NCI-H446 treated with DMSO at 0.1 percent for 48 hours (cell line): ENCODE measurements at places on chromosomes 16 and 17.

DNA sequence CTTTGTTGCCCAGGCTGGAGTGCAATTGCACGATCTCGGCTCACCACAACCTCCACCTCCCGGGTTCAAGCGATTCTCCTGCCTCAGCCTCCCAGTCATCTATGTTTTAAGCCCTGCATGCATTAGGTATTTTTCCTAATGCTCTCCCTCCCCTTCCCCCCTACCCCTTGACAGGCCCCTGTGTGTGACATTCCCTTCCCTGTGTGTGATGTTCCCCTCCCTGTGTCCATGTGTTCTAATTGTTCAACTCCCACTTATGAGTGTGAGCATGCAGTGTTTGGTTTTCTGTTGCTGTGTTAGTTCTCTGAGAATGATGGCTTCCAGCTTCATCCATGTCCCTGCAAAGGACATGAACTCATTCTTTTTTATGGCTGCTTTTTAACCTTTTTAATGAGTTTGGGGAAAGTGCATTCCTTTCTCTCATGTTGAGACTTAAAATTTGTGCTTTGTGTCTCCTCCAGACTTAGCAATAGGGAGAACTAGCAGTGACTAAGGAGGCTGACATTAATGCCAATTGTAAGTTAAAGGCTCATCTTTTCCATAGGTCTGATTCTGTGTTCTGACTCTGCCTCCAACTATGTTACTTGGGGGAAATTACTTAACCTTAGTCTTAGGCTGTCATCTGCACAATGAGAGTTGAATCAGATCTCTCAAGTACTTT is 17.7 kb upstream of the PHAF1 start:
- no peak for DNase-seq

DNA sequence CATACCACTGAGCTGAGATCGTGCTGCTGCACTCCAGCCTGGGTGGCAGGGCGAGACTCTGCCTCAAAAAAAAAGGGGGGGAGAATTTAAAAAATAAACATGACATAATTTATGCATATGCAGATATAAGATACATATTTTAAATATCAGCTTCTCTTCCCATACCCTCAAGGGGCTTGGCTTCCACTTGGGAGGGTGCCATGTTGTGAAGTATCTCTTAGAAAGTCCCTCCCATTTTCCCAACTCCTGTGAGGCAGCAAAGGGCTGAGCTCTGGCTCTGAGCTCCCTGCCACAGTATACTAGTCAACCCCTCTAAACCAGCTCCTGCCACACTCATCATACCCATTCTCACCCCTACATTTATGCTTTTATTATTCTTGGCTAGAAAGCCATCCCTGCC is 39.4 kb downstream of the MYH11 start:
- DNase-seq = no peak

- DNase-seq = no peak
Measured at GRCh38 chr17:58384897-58385296, 32.4 kb downstream of the RNF43 start.

DNA sequence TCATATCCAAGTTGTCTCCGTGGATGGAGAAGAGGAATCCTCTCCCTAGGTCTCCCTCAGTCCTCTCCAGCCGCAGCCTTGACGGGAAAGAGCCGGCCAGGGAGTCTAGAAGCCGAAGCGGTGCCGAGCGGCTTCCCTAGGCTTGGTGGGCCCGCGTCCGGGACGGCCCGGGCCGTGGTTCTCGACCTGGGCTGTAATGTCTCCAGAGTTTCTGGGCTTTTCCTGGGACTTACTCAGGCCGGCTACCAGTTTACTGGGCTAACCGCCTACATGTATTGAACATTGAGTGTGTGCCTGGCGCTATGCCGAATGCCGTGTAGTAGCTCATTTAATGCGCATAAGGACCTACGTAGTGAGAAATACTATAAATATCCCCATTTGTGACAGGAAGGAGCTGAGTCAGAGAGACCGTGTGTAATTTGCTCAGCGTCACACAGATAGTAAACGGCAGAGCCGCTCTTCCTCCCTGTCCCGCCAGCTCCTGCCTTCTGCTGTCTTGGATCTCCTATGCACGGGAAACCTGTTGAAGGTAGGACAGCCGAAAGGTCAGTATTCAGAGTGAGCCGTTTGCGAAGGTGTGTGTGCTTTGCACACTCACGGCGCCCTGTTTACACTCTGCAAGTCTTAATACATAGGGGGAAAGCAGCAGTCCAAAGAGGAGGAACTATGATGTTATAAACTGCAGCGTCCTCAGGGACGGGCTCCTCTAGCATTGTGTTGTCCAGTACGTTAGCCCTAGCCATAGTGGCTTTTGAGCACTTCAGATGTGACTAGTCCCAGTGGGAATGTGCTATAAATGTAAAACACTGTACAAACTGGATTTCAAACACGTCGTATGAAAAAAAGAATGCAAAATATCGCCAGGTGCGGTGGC is 723 bp upstream of the SPAG5 start:
- no peak for DNase-seq

GRCh38 chr17:70938336-70938735 is 769.0 kb downstream of the KCNJ2 start:
- no peak for DNase-seq

DNA sequence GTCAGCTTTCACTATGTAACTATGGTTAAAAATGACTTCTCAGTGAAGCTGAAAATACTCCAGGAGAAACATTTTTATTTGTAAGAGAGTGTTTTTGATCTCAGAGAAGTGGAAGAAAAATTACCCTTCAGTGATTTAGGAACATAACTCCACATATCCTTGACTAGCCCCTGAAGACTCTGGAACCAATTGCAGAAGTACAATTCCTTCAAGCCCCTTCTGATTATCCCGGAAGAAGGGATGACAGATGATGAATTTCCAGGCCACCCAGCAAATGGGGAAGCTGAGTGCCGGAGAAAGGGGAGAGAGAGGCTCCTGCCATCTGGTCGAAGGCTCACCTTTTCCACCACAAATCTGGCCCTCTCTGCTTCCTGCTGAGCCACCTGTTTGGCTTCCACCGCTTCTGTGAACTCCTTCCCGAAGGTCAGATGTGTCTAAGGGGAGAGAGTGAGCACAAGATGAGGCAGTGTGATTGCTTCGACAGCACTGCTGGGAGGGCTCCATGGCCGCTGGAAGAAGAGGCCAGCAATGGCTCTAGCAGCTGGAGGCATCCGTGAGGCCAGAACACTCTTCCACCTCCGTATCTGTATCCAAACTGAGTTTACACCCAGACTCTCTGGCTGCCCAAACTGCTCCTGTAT is 8.1 kb downstream of the PHB1 start:
- no peak for DNase-seq

- DNase-seq = no peak
Measured at GRCh38 chr17:80724775-80725266, 180.2 kb downstream of the RPTOR start.

DNA sequence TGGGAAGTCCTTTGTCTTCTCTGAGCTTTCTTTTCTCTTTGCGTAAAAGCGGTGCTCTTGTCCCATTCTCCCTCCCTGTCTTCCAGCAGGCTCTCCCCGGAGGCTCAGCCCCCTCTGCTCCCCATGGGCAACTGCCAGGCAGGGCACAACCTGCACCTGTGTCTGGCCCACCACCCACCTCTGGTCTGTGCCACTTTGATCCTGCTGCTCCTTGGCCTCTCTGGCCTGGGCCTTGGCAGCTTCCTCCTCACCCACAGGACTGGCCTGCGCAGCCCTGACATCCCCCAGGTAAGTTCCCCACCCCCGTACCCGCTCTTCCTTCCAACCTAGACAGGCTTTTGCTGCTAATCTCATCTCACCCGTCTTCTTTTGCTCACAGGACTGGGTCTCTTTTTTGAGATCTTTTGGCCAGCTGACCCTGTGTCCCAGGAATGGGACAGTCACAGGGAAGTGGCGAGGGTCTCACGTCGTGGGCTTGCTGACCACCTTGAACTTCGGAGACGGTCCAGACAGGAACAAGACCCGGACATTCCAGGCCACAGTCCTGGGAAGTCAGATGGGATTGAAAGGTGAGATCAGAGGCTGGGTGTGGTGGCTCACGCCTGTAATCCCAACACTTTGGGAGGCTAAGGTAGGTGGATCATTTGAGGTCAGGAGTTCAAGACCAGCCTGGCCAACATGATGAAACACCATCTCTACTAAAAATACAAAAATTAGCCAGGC is 1.3 kb downstream of the TMEM219 start:
- no peak for DNase-seq

GRCh38 chr17:78922816-78923498 is 2.2 kb downstream of the TIMP2 start:
- no peak for DNase-seq

DNA sequence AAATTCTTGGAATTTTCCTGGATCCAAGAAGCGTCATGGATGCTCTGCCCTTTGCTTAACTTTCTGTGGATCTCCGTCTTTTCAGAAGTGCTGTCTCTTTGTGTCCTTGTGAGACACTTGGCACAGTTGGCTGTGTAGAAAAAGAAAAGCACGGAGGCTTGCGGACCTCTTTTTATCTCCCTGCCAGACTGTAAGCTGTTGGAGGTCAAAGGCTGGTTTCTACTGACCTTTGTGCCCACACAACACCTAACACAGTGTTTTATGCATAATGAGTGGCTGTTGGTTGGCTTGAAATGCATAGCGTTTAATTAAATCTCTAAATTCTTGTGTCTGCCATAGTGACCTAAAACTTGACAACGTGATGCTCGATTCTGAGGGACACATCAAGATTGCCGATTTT is 75.7 kb upstream of the CACNG3 start:
- no peak for DNase-seq

DNA sequence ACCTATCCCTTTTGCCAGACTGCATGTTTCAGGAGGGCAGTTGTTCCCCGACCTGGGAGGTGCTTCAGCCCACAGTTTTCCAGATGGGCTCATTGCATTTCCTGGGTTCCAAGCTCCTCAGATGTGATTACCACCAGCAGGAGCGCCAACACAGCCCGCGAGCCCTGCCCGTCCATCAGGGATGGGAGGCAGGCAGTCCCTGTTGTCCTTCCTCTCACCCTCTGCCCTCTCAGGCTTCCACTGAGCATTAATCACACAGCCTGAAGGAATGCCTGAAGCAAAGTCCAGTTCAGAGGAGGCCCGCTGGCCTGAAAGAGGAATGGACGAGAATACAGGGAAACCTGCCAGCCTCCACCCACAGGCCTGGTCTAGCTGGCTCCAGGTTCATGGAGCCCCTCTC is 256.3 kb upstream of the SDK2 start:
- DNase-seq = no peak

GRCh38 chr17:7174603-7175326 is 4.4 kb downstream of the ASGR1 start:
- no peak for DNase-seq

DNA sequence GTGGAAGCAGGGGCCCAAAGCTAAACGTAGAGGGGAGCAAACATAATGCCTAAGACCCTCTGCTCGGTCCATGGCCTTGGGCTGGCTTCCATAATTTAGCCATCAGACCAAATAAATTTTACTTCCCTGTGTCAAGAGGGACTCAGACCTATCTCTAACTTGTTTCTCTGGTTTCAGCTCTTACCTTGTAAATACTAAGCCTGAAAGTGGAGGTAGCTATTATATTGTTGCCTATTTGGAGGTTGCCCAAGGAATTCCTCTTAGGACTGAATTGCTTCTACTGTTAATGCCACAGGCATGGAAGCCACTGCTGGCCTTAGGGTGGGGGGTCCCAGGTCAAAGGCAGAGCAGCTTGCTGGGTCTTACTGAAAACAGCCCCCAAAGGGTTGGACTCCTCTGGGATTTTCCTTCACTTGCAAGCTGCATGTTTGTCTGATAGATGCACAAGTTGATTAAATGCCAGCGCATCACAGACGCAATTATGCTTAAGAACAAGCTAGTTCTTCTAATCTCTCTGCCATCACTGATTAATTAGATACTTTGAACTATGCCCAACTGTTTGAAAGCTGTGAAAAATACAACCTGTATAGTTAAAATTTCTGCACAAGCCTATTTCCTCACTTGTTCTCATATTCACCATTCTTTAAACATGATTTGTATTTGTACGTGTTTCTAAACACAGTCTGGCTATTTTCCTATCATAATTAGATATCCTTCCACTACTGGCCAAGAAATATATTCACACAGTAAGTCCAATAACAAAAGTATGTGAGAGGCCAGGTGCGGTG is 67.9 kb upstream of the HAS3 start:
- no peak for DNase-seq

DNA sequence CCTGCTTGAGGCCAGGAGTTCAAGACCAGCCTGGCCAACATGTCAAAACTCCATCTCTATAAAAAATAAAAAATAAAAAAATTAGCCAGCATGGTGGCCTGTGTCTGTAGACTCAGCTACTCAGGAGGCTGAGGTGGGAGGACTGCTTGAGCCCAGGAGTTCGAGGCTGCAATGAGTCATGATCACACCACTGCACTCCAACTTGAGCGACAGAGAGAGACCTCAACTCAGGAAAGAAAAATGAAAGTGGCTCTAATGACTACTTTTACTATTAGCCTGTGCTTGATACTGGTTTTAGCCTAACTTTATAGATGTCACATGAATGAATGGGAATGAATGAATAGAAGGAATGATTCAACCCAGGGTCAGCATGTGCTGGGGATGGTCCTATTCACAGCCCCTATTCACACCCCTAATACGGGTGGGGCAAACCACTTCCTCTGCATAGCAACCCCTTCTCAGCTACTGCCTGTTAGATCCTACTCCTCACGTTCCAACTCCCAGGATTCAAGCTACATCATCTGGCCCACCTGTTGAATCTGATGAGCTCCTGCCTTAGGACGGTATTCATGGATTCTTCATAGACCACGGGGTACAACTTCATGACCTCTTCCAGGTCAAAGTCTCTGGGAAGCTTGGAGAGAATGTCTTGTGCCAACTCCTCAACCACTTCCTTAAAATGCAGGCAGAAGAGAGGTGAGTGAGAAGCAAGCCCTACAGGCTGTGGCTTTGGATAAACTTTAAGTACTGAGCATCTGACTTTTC is 40.5 kb downstream of the LYRM1 start:
- DNase-seq = no peak

DNA sequence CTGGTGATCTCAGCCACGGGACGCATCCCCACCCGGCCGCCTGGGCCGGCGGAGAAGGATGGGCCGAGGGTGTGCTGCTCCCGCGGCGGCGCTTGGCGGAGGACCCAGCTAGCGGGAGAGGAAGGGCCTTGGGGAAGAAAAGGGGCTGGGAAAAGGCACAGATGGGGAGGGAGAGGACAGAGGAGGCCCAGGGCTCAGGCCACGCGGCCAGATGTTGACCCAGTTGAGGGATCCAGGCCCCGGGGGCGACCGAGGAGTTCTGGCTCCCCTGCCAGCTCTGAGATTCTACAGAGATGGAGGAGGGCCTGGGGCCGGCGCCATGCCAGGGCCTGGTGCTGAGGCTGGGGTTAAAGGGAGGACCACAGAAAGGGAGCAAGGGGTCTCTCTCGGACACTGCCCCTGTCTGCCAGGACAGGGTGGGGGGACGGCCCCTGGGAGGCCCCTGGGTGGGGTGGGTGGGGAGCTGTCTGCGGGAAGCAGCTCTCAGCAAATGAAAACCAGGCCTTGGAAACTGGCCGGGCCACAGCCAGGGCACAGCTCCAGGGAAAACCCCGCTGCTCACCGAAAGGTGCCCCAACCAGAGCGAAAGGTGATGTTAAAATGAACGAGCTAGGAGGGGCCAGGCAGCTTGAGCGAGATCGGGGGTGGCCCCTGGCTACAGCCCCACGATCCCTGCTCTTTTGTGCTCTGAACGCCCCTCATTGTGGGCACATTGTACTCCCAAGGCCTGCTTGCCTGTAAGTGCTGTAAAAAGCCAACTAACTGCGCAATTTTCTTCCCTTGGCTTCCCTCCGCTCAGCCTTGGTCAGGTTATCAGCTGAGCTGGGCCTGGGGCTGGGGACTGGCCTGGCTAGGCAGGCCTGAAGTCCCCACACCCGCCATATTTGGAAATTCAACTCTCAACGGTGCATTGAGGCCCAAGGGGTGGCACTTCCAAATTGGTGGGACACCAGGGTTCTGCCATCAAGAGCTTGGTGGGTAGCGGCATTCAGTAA is 191.4 kb downstream of the ZNF423 start:
- no peak for DNase-seq
